ENCODE measurements at places on chromosomes 16 and 17.

- no peak for DNase-seq
Observed at GRCh38 chr16:51121850-51122249, 29.2 kb downstream of the SALL1 start.

GRCh38 chr17:2803971-2804370 lies 7.7 kb downstream of the RAP1GAP2 start:
- DNase-seq: no peak

DNA sequence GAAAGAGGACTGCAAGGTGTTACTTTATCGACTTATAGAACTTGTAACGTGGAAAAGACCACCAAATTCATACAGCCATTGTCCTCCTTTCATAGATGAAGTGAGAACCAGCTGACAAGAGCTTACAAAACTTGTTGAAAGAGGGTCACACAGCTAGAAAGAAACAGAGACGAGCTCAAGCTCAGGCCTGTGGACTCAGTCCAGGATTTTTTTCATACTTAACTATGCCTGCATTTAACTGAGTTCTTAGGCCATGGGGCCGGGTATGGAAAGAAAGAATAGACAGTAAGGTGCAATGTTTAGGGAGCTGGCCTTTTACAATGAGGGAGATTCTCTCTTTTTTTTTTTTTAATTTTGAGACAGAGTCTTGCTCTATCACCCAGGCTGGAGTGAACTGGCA lies 106.1 kb downstream of the ADAMTS18 start:
- DNase-seq: no peak

GRCh38 chr17:4895657-4896331 lies 3.5 kb upstream of the C17orf107 start:
- DNase-seq: no peak

DNA sequence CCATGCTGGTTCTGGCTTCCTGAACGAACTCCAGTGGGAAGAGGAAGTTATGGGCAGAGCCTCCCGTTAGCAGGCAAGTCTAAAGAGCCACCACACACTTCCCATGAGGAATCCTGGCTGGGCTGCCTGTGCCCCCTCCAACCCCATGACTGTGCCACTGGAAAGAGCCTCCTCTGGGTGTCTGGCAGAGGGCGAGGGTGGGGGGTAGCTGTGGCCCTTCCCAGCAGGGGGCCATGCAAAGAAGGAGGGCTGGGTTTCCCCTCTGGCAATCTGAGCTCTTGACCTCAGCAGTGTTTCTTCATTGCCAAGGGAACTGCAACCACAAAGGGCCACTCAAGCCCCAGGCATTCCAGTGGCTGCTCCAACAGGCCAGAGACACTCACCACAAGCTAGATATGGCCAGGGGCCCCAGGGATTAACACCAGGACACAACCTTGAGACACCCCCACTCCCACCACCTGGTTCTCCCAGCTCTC lies 1.7 kb upstream of the RRAD start:
- no peak for DNase-seq

GRCh38 chr17:80694992-80695912 lies 150.6 kb downstream of the RPTOR start:
- DNase-seq: no peak

- DNase-seq: no peak
Observed at GRCh38 chr16:21283521-21284289, 5.6 kb upstream of the CRYM start.

GRCh38 chr16:1450841-1451240 lies 6.5 kb upstream of the CCDC154 start:
- no peak for DNase-seq

GRCh38 chr17:16917671-16918394 lies 54.1 kb downstream of the TNFRSF13B start:
- no peak for DNase-seq

- no peak for DNase-seq
Observed at GRCh38 chr17:17647524-17648178, 33.6 kb upstream of the RAI1 start.

DNA sequence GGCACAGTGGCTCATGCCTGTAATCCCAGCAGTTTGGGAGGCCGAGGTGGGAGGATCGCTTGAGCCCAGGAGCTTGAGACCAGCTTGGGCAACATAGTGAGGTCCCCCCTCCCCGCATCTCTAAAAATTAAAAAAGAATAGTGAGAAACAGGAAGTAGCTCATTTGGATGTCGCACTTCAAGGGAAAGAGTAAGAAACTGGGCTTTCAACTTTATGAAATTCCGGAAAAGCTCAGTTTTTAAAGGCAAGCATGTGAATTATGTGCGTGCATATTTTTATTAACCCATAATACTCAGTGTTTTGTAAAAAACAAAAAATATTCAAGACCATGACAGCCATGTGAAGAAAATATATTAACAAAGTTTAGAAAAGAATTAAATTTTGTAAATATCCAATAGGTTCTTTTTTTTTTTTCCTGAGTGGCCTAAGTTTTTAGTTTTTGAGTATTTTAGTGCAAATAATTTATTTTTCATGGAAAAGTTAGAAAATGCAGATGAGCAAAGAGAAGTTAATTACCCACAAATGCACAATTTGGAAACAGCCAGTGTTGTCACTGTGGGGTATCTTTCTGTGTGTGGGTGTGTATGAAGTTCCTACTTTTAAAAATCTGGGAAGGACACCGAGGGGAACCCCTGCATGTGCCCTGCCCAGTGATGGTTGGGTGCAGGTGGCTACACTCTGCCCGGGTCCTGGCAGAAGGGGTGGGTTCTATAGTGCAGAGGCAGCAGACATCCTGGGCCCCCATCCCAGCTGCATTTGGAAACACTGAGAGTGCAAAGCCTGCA lies 40.0 kb downstream of the CIBAR2 start:
- DNase-seq: no peak

DNA sequence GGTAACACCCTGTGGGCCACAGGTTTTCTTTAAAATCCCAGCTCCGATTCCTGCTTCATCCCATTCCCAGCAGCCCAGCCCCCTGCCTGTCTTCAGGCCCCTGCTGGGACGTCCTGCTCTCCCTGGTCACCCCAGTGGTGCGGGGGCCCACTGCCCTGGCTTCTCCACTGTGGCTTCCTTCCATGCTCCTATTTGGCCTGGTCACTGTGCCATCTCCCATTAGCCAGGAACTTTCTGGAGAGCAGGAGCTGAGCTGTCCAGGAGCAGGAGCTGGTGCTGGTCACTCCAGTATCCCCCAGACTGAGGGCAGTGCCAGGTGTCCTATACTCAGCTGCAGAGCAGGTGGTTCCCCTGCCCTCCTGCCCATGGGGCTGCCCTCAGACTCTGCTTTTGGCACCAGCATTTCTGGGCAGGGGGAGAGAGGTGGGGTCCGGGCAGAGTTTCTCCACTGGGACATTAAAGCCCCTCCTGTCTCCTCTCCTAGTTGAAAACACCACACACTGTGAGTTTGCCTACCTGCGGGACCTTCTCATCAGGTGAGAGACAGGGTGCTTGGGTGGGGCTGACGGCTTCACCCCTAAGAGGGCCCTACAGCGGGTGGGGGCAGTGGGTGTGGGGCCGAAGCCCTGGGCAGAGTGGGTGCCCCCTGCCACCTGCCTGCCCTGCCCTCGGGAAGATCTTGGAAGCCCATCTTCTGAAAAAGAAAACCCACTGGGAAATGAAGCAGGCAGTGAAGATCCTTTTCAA lies 356.2 kb downstream of the SEC14L1 start:
- DNase-seq: no peak

GRCh38 chr17:69466905-69467667 lies 52.6 kb downstream of the MAP2K6 start:
- DNase-seq: no peak

GRCh38 chr16:57245472-57246113 lies 534 bp downstream of the ARL2BP start:
- no peak for DNase-seq

GRCh38 chr16:12672986-12673385 lies 130.7 kb downstream of the CPPED1 start:
- no peak for DNase-seq

DNA sequence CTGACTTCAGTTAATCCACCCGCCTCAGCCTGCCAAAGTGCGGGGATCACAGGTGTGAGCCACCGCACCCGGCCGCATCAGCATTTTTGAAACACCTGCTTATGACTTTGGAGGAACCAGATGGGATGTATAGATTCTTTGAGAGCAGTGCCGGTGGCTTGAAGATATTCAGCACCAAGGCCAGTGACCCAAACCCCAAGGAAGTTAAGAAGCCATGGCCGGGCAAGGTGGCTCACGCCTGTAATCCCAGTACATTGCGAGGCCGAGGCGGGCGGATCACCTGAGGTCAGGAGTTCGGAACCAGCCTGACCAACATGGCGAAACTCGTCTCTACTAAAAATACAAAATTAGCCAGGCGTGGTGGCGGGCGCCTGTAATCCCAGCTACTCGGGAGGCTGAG lies 43.9 kb downstream of the TRARG1 start:
- no peak for DNase-seq

GRCh38 chr16:52466994-52467393 lies 79.9 kb downstream of the TOX3 start:
- DNase-seq: no peak

GRCh38 chr16:61564716-61565115 lies 471.5 kb downstream of the CDH8 start:
- DNase-seq: no peak

- DNase-seq: no peak
Observed at GRCh38 chr17:55760643-55761355, 9.9 kb downstream of the PCTP start.

GRCh38 chr16:71711789-71712188 lies 12.7 kb downstream of the PHLPP2 start:
- DNase-seq: no peak

- DNase-seq: no peak
Observed at GRCh38 chr17:50877838-50878237, 11.7 kb upstream of the TOB1 start.

GRCh38 chr17:13558588-13558987 lies 43.1 kb downstream of the HS3ST3A1 start:
- no peak for DNase-seq

GRCh38 chr17:10899281-10899680 lies 61.4 kb upstream of the PIRT start:
- no peak for DNase-seq

- DNase-seq: peak; percentile 74
Observed at GRCh38 chr17:20063665-20064648, 54.8 kb downstream of the SPECC1 start.

- DNase-seq: no peak
Observed at GRCh38 chr17:70677783-70678647, 508.7 kb downstream of the KCNJ2 start.

DNA sequence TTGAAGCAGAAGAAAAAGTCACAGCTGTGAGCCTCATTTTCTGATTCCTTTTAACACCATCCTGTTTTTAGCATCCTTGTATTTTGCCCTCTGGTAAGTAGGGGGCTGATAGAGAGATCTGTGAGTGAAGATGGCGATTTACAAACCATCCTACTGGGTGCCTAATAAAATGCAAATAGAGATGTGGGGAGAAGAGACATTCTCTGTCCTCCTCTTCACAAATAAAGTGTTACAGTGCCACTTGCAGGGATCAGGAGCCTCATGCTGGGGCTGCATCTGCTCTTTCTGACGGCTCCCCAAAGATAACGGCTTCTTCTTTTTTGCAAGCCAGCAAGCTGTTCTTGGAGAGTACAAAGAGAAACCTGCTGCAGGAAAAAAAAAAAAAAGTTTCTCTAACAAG lies 418.6 kb downstream of the TOX3 start:
- peak; percentile 6 for DNase-seq

DNA sequence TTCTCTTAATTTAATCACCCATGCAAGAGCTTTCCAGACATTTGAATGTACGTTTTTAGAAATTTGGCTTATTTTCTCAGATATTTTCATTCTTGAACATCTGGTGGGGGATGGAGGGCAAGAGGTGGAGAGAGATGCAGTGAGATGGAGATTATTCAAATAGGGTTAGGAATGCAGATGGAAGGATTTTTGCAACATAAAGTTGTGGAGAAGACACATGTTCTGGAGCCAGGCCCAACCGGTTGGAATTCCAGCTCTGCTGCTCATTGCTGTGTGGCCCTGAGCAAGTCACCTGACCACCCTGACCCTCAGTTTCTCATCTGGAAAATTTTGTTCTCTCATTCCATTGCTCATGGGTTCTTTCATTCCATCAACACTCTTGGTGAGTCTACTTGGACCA lies 66.9 kb downstream of the IRX3 start:
- no peak for DNase-seq

DNA sequence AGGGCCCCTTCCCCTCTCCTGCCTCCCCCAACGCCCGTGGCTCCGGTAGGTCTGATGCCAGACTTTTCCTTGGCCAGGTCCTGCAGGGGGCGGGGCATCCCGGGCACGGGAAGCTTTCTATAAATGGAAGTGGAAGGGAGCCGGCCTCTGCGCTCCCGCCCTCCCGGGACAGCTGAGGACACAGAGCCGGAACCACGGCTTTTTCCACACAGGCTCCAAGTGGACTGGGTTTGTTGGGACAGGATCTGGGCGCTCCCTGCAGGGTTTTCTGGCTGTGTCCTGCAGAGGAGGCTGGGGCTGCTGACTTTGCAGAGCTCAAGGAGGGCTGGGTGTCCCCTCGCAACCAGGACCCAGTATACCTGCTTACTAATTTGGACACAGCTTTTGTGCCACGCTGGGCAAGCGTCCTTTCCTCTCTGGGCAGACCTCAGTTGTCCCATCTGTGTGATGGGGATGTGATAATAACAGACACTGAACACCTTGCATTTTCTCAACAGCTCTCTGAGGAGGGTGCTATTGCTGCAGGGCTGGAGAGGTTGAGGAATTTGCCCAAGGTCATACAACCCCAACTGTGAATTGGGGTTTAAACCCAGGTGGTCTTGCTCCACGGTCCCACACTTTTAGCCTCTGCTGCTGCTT lies 1.8 kb downstream of the TNS4 start:
- DNase-seq: peak; percentile 16

DNA sequence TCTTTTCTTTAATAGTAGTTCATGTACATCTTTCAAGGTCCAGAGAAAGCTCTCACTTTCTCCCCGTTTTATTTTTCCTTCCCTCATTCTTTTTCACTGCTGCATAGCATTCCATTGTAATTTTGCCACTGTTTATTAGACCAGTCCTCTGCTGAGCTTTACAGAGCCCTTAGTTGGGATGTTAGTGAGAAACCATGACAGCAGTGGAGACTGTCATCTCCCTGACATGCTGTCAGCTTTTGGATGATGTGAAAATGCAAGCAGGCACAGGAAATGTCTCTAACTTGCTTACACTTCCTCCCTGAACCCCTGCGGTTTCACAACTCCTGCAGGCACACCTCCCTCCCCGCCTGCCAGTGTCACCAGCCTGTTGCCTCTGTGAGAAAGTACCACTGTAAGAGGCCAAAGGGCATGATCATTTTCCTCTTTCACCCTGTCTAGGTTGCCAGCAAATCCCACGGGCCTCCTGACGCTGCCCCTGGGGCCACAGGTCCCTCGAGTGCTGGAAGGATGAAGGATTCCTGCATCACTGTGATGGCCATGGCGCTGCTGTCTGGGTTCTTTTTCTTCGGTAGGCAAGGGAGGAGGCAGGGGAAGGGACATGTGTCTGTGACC lies at the start of gene ITGAL:
Gene ITGAL (plus strand): TSS at position 415 of the 615 bp plus-strand sequence. CDS start 96 bp downstream, at position 511.
- DNase-seq: peak; percentile 31

All from putamen (tissue), 1 donor.